Hematopoietic multipotent progenitor cell (in vitro differentiated cells): ENCODE measurements at places on chromosomes 2 and 18. TPM values are rescaled to one million over a fixed set of nuclear protein-coding genes. Genes with fewer than 3 reads are reported as not detected.

The DSG1 gene
- not detected for total RNA-seq

The NCOA1 gene
- 33.9 TPM for total RNA-seq

The RGPD4 gene
- not detected for total RNA-seq

The FBXO41 gene
- 10.5 TPM for total RNA-seq

The SP140 gene
- total RNA-seq, result 1.3 TPM

The FSHR gene
- total RNA-seq, result under 0.01 TPM

The AFG3L2 gene
- total RNA-seq, result 19.1 TPM

The LIMS3 gene
- 0.27 TPM for total RNA-seq

The ANKMY1 gene
- total RNA-seq, result 24.2 TPM

The CMPK2 gene
- 31.5 TPM for total RNA-seq

The SCN7A gene
- under 0.01 TPM for total RNA-seq

The C2orf66 gene
- total RNA-seq, result 0.27 TPM

The GPBAR1 gene
- 0.54 TPM for total RNA-seq

The ZNF396 gene
- total RNA-seq, result 0.81 TPM

The SULT1C4 gene
- 9.4 TPM for total RNA-seq

The PKDCC gene
- 0.27 TPM for total RNA-seq

The NR4A2 gene
- total RNA-seq, result 6.7 TPM

The B3GNT7 gene
- 2.7 TPM for total RNA-seq

The TUBA3E gene
- total RNA-seq, result not detected

The NMUR1 gene
- total RNA-seq, result 0.54 TPM

The GPR35 gene
- total RNA-seq, result 7.8 TPM

The CFAP53 gene
- 0.27 TPM for total RNA-seq

The KIAA2012 gene
- not detected for total RNA-seq

The MYO3B gene
- under 0.01 TPM for total RNA-seq

The MALL gene
- total RNA-seq, result 1.1 TPM

The ASB1 gene
- 13.7 TPM for total RNA-seq

The ASPRV1 gene
- 1.1 TPM for total RNA-seq

The UGT1A8 gene
- total RNA-seq, result under 0.01 TPM

The SPAG16 gene
- 7.5 TPM for total RNA-seq

The LRATD1 gene
- under 0.01 TPM for total RNA-seq

The GALNT13 gene
- total RNA-seq, result under 0.01 TPM

The EPAS1 gene
- 0.54 TPM for total RNA-seq

The LIMS4 gene
- 0.54 TPM for total RNA-seq

The CRYGD gene
- total RNA-seq, result 5.7 TPM

The SALL3 gene
- not detected for total RNA-seq

The ABCG8 gene
- total RNA-seq, result under 0.01 TPM

The DNAJC5G gene
- total RNA-seq, result not detected

The NPC1 gene
- total RNA-seq, result 20.5 TPM

The DCDC2C gene
- not detected for total RNA-seq

The REG3A gene
- total RNA-seq, result not detected

The DNAH6 gene
- total RNA-seq, result 0.54 TPM

The COPS9 gene
- total RNA-seq, result 66.2 TPM

The POTEI gene
- total RNA-seq, result not detected

The ADRA2B gene
- total RNA-seq, result under 0.01 TPM

The KIF1A gene
- total RNA-seq, result not detected

The BIN1 gene
- 66.0 TPM for total RNA-seq

The NOSTRIN gene
- 0.27 TPM for total RNA-seq

The TMEM163 gene
- 17.2 TPM for total RNA-seq

The CFC1 gene
- not detected for total RNA-seq

The SERPINB5 gene
- total RNA-seq, result not detected

The ASAP2 gene
- 4.3 TPM for total RNA-seq

The ST6GAL2 gene
- 21.3 TPM for total RNA-seq

The MOGAT1 gene
- not detected for total RNA-seq

The KHK gene
- total RNA-seq, result 4.0 TPM

The FBXO15 gene
- total RNA-seq, result 0.81 TPM

The ABCB6 gene
- 11.3 TPM for total RNA-seq

The HAAO gene
- total RNA-seq, result 21.5 TPM

The CASP10 gene
- total RNA-seq, result 54.1 TPM

The GATA6 gene
- total RNA-seq, result not detected
